Activated CD4-positive, alpha-beta T cell treated with anti-CD3 and anti-CD28 coated beads, Interleukin-2, amount 10 ng/mL, durations not matched to agents 24 days and 14 days (primary cell): ENCODE measurements at places on chromosomes 16 and 17.

DNA sequence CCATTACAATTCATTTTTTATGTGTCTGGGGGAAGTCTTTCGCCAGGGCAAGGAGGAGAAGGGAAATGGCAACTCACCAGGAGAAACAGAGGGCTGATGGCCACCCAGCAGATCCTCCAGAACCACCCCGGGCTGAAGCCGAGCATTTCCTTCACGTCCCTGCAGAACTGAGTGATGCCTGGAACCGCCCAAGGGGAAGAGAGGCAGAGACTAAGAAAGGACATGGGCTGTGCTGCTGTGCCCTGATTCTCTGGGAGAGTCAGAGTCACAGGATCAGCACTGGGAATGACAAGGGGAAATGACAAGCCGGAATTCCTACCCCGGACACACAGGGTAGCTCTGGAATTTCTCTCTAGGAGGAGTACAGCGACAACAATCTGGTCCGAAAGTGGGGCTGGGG is 27.8 kb downstream of the SLC6A4 start:
- DNase-seq: no peak

- no peak for DNase-seq
Observed at GRCh38 chr16:89988951-89989350, 30.3 kb downstream of the DBNDD1 start.

GRCh38 chr17:29650396-29650795 is 27.7 kb upstream of the CORO6 start:
- DNase-seq: no peak

- DNase-seq: no peak
Observed at GRCh38 chr16:81483064-81483969, 38.7 kb downstream of the CMIP start.

- no peak for DNase-seq
Observed at GRCh38 chr17:63547083-63547523, 3.2 kb upstream of the DCAF7 start.

DNA sequence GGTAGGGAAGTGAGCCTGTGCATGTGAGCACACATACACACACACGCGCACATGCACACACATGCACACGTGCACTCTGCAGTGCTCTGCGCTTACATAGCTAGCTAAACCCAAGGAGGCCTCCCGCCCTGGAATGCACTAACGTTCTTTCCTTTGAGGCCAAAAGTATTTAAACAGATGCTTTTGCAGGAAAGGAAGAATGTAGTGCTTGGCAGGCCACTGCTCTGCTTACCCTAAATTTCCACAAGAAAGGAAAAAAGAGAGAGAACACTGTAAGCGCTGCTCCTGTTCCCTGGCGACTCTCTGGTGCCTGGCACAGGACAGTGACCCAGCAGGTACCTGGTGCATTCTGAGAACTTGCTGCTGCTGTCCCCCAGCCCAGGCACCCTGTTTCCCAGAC is 31.3 kb upstream of the MRPS23 start:
- no peak for DNase-seq

DNA sequence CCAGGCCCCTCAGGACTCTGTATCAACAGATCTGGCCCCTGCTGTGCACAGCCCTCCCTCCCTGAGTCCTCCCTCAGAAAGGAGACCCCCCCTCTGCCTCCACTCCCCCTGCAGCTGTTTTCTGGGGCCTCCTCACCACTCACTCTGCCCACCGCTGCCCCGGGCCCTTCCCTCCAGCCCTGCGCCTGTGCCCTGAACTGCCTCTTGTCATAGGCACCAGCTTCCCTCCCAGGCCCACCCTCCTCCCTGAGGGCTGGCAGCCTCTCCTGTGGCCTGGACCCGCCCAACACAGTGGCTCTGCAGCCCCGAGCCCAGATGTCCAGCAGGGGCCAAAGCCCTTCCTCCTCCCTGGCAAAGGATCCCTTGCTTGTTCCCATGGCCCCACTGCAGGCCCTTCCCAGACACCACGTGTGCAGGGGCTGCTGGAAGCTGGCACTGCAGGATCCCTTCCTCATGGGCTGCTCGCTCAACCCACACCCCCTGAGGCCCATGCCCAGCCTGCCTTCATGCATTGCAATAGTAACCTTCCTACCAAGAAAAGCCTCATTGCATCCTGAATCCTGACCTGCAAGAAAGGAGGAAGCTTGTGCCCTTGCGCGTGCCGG is 25.8 kb downstream of the GNPTG start:
- DNase-seq: no peak

GRCh38 chr17:29003289-29003688 is 2.5 kb downstream of the SEZ6 start:
- DNase-seq: no peak

DNA sequence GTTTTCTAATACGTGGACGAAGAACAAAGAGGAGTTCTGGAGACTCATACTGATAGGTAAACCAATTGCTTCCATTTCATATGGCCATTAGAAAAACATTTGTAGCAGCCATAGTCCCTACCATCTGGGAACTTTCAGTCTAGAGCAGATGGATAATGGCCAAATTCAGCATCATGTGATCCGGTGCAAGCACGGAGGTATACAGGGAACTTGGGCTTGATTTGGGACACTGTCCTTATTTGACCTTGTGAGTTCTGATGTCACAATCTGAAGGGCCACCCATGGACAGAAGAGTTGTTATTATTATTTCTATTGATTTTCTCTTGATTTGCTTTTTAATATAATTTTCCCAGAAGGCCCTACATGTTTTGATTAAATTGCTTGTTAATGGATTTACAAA is 154.6 kb upstream of the ZNF267 start:
- no peak for DNase-seq

DNA sequence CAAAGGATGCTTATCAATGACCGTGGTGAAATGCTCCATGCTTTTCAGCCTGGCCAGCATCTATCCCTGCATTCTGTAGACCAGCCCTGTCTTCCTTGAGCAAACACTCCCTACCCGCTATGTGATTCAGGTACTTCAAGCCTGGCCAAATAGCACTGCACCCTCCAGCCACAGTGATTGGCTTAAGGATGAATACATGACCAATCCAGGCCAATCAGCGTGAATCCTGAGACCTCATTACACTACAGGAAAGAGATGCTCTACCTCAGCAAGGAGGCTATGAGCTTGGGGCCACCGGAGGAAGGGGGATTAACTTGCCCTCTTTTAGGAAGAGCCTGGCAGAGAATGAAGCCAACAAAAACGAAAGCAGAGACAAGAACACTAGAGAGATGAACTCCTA is 162.5 kb downstream of the ZNF423 start:
- no peak for DNase-seq

DNA sequence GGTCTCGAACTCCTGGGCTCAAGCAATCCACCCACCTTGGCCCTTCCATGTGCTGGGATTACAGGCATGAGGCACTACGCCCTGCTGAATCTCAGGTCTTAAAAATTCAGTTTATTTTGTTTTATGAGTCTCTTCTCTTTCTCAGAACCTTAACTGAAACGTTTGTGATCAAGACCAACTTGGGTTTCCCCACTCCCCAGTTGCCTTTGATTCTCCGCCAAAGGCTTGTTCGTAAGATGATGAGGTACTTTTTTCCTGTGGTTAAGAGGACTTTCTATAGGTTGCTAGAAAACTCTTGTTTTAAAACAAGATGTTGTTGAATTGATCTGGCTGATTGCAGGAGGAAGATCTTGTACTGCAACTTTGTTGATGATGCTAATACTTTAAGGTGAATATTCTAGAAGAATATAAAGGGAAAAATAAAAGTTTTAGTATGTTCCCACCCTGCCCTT is 11.7 kb downstream of the ABCC1 start:
- peak; percentile 94 for DNase-seq

DNA sequence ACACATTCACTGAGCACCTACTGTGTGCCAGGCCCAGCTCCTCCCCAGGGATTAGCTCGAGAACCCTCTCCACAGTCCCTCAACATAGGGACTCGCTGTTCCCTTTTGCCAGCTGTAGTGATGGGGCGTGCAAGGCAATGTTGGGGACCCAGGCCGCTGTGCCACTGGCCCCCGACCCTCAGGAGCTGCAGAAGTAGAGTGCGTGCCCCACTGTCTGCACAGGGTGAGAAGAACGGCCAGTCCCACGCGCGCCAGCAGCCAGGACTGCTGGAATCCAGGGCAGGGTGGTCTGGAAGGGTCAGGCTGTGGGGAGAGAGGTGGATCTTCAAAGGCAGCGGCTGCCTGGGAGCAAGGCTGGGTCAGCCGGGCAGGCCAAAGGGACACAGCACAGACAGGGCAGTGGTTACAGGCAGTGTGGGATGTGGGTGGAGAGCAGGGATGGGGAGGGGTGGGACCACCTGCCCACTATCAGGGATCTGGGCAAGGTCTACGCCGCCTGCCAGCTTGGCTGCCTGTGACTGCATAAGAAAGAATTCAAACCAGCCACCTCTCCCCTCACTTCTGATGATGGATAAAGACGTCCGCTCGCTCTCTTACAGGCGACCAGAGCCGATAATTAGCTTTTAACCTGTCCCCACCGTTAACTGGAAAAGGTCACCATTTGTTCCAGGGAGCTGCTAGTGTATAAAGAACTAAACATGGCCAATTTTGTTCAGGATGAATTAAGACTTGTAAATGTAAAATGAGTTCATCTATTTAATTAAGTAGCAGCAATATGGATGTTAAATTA is 86.7 kb upstream of the GSE1 start:
- no peak for DNase-seq

- DNase-seq: no peak
Observed at GRCh38 chr17:4249452-4250029, 14.2 kb downstream of the ANKFY1 start.

DNA sequence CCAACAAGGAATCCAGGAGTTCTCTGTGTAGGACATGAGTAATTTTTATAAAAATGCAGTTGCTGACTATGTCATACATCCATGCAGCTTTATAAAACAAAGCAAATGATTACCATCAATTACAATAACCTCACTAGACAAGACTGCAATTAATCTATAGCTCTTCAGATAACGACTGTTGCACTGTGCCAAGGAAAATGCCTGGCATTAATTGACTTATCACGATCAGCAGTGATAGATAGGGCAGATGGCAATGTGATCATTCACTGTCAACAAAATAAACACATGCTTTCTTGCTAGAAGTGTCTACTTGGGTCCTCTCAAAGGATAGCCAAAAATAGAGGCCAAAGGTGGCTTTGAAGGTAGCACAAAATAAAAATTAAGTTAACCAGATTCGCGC is 415.0 kb downstream of the CA10 start:
- no peak for DNase-seq

DNA sequence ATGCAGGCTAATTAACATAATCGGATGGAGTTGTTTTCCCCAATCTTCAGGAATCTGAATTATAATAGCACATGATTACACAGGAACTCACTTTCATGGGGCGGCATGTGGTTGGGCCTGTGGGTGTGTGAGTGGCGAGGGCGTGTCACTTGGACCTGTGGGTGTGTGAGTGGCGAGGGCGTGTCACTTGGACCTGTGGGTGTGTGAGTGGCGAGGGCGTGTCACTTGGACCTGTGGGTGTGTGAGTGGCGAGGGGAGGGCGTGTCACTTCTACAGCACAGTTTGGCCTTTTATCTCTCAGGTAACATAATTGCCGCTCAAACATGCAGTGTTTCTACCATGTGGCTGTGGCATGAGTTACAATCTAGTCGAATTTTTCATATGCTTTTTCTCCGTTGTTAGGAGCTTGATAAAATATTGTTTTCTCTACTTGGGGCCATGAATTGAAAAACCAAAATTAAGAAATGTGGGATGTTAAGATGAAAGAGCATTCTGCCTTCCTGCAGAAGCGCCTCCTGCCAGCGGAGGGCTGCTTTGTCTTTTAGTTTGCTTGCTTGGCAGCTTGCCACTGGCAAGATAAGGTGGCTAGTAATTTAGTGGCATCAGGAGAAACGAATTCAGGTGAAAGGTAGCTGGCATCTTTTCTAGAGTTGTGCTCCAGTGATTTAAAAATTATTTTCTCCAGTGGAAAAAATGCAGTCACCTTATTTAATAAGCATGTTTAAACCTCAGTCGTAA is 36.2 kb downstream of the USP10 start:
- DNase-seq: peak; percentile 76

DNA sequence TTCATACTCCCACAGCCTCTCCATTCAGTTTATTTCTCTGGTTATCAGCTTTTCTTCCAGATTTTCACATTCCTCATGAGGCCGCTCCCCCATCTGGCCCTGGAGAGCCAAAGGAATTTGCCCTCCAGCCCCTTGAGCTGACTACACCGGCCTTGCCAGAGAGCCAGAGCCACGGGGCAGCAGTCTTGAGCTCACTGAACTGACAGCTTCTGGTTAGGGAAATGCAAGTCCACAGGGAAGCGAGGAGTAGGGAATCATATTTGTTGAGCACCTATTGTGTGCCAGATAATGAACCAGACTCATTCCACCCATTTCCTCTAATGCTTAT is 102.4 kb downstream of the ABCC12 start:
- no peak for DNase-seq

DNA sequence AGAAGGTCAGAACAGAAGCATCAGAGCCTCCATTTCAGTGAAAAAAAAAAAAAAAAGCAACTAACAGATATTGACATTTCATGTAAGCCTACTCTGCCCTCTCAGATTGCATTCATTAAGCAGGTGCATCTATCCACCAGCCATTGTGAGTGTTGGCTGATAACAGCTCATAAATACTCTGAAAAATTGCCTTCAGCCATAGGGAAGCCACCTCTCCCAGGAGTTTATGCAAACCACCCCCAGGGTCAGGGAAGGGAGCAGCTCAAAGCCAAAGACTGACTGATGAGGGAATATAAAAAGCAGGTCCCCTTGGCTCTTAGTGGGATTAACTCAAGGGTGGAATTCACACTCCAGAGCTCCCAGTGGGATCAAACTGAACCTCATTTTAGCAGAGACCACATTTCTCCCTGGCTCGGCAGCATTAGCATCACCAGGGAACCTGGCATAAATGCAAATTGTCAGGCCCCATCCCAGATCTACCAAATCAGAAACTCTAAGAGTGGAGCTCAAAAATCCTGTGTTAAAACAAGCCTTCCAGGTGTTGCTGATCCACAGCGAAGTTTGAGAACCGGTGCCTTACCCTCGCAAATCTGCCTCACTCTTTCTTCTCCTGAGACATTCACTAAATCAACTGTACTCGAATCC is 14.2 kb downstream of the APOH start:
- DNase-seq: no peak

GRCh38 chr17:39863244-39863917 is 731 bp downstream of the IKZF3 start:
- DNase-seq: no peak

GRCh38 chr16:25798065-25798464 is 106.3 kb downstream of the HS3ST4 start:
- DNase-seq: no peak
